ENCODE measurements at places on chromosomes 2 and 18.
A peak's percentile ranks its signal among the peaks of the same experiment; 100 is the strongest.

DNA sequence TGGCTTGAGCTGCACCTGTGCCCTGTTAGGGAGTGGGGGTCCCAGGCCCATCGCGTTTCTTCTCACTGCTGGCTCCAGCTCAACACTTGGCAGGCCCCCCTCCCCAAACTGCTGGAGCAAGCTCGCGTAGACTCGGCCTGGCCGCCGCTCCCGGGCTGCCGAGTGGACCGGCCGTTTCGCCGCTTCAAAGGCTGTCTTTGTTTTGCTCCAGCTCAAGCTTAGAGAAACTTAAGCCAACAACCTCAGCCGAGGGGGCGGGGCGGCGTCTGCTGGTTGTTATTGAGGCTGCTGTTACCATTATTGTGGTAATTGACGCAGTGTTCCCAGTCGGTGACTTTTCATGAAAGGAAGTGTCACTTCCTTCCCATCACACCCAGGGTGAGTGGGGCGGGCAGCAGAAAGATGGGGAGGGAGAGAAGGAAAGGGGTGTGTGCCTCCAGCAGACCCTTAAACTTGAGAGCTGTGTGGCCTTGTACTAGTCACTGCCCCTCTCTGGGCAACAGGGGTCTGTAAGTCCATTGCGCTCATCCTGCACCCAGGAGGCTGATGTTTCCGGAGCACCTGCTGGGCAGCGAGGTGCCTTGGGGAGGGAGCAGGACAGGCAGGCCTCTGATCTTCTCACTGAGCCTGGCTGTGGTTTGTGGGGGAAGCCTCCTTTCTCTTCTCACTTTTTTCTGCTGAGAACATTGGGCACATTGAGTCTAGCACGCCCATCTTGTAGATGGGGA, 2.1 kb downstream of the ARID5A start:
- peak; percentile 51 for DNase-seq

DNA sequence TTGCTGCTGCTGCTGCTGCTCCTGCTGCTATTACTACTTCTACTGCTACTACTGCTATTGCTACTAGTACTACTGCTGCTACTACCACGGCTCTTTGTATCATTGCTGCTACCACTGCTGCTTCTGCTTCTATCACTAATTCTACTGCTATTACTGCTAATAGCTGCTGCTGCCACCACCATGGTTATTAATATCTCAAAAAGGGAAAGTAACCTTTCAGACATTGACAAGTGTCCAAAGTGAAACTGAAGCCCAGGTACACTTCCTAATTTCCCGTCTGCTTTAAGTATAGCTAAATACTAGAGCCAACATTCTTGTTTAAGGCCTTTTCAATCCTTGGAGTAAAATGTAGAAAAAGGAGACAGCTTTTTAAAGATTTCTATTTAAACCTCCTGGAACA, 45.4 kb upstream of the EHBP1 start:
- DNase-seq = peak; percentile 39

DNA sequence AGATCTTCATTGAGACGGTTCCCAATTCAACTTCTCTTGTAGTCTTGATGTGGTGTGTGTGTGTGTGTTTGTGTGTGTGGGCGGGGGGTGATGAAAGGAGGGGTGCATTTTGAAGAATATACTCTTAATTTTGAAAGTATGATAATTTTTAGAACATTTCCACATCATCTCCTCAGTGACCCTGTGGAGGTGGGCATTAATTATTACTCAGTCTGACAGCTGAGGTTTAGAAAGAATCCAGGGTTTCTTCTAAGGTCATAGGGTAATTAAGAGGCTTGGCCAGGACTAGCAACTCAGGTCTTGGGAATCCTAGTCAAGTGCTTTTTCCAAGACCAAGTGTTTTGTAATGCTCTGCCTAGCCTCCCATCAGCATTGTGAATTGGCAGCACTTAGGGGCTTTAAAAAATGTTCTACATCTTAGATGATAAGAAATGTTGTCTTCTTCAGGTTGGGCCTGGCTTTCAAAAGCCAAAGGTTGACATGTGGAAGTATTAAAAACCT, 100.5 kb downstream of the SPTBN1 start:
- DNase-seq = no peak

GRCh38 chr2:236343400-236344161, 79.4 kb upstream of the ASB18 start:
- DNase-seq = peak; percentile 75

GRCh38 chr2:20224716-20225293, at the start of gene SDC1:
SDC1 (minus strand) TSS chr2:20225130; CDS start chr2:20224867, 263 bp downstream.
- DNase-seq = no peak

DNA sequence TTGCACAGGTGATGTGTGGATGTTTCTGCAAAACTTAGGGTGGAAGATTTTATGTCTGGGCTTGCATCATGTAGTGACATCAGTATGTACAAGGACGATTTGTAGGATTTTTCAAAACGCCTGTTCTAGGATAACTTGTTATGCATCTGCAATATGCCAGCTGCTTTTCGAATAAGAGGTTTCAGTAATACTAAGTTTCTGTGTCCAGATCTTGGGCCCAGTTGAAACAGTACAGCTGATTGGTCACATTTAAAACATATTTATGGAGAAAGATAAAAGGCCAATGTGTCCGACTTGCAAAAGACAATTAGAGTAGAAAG, 1.2 kb downstream of the PTPN4 start:
- no peak for DNase-seq

GRCh38 chr2:196195302-196195701, 23.9 kb upstream of the STK17B start:
- no peak for DNase-seq

DNA sequence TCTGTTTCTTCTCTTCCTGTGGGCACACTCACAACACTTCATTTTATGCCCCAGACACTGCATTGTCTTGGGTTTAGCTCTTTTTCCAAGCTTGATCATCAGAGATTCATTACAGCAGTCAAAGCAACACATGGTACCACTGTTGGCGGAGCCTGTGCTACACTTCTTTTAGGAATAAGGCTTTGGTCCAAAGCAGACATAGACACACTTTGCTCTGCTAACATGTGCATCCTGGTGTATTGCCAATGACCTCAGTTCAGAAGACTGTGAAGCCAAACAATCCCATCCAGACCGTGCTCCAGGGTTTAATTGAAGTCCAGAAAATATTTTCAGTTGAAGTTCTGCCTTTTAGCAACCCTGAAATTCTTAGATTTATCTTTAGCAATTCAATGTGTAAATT, 354.6 kb upstream of the RAB12 start:
- DNase-seq = no peak

- no peak for DNase-seq
These were observed 262.4 kb downstream of the MEIS1 start for GRCh38 chr2:66697366-66697765.

DNA sequence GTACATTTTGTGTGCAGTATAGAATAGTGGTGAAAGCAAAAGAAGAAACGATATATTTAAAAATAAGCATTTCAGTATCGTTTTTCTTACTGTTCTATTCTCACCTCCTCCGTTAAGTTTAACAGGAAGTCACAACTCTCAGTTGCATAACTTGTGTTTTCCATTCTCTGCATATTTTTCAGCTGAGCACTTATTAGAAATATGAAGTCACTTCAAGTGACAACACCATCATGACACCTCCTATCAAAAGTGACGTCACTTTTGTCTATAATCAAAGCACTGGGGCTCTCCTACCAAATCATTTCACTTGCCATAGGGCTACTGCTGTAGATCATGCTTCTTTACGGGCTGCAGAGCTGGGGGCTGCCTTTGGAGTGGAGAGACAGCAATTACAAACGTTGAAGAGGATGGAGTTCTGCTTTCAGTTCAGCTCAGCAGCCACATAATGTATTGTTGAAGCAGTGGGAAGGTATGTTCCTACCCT, 36.3 kb downstream of the STAT4 start:
- peak; percentile 48 for DNase-seq

- no peak for DNase-seq
These were observed 16.5 kb upstream of the KLHL23 start for GRCh38 chr2:169716938-169717690.

GRCh38 chr2:119475857-119476244, 44.2 kb downstream of the TMEM37 start:
- DNase-seq = no peak

GRCh38 chr2:127671557-127672302, 3.6 kb downstream of the LIMS2 start:
- no peak for DNase-seq

- no peak for DNase-seq
These were observed 548 bp upstream of the FBLN7 start for GRCh38 chr2:112137516-112138158.

- DNase-seq = no peak
These were observed 14.0 kb upstream of the ZNF396 start for GRCh38 chr18:35390951-35391700.

- no peak for DNase-seq
These were observed 43.9 kb downstream of the TNS1 start for GRCh38 chr2:217958884-217959225.

GRCh38 chr2:61878761-61879160, 9.7 kb downstream of the CCT4 start:
- no peak for DNase-seq

- no peak for DNase-seq
These were observed 3.8 kb downstream of the XRCC5 start for GRCh38 chr2:216112926-216113325.

DNA sequence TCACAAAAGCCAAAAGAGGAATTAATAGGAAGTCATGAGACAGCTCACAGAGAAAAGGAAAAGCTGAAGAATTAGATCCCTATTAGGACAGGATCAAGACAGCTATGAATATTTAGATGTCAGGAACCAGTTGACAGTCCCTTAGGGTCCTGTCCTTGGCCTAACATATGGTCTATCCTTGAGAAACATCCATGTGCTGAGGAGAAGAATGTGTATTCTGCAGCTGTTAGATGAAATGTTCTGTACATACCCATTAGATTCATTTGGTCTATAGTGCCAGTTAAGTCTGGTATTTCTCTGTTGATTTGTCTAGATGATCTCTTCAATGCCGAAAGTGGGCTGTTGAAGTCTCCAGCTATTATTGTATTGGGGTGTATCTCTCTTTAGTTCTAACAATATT, 37.6 kb upstream of the SLC40A1 start:
- no peak for DNase-seq

- peak; percentile 38 for DNase-seq
These were observed 11.5 kb downstream of the GCC2 start for GRCh38 chr2:108460345-108461037.

All from GM10248 (cell line).